ENCODE measurements at places on chromosomes 3 and 15.

GRCh38 chr3:17765819-17766472, 23.5 kb upstream of the TBC1D5 start:
- no peak for DNase-seq

DNA sequence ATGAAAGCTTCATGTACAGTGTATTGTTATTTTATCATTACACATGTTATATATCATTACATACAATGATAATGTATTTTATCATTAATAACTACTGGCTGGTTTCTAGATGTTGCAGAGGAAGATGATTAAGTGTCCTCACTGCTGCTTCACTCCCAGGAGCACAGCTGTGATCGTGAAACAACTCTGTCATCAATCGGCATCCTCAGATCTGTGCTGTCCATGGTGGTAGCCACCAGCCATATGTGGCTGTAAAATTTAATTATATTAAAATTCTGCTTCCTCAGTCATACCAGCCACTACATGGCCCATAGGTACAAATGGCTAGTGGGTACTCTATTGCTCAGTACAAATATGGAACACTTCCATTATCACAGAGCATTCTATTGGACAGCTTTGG, 379.4 kb upstream of the CFAP20DC start:
- no peak for DNase-seq

DNA sequence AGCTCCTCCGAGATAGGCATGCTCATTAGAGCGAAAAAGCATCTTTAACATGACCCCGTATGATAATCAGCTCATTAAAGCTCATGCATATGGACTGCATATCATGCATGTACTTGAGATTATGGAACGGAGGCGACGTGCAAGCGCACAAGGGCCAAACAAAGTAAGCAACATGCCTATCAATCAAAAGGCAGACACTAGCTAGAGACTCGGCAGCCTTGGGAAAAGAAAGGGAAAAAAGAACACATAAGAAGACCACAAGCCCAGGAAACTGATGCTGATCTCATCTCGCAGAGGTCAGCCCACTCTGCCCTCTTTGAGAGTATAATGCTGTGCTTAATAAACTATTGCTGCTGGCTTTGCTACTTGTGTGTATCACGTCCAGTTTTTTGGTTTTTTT, 2.6 kb upstream of the ACOX2 start:
- DNase-seq = no peak

DNA sequence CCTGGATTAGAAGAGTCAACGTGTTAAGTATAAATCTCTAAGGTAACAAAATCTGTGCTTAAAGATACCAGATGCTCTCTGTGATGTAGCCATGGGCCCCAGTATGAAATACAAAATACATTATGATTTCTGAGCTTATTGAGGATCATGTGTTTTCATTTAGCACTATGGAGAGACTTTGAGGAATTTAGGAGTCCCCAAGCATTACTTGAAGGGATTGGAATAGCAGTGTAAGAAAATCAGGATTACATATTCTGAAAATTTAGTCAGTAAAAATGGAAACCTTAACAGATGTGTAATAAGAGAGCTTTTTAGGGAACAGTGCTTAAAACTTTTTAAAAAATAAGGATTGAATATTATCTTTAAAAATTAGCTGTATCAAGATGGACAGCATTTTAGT, 35.5 kb downstream of the ECT2 start:
- DNase-seq = no peak

DNA sequence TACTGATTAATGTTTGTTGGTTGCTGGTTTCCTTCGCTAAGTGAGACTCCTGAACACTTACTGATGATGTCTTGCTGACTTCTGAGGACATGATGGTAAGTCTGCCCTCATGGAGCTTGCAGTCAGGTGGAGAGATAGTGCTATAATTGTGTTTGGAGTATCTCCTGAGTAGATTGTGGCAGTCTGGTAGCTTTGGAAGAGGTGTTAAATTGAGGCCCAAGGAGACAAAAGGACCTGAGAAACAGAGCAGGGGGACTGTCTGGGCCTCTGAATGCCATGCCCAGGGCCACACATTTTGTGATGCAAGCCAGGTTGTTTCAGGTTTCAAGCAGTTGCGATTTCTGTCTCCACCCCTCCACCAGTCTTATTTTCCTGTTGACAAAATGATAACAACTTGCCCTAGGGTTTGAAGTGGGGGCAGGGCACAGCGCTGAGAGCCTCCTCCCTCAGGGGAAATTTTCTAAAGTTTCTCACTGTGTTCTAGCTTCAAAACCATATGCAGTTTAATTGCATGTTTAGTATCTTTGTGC, 16.7 kb downstream of the SMAD3 start:
- DNase-seq = peak; percentile 77

DNA sequence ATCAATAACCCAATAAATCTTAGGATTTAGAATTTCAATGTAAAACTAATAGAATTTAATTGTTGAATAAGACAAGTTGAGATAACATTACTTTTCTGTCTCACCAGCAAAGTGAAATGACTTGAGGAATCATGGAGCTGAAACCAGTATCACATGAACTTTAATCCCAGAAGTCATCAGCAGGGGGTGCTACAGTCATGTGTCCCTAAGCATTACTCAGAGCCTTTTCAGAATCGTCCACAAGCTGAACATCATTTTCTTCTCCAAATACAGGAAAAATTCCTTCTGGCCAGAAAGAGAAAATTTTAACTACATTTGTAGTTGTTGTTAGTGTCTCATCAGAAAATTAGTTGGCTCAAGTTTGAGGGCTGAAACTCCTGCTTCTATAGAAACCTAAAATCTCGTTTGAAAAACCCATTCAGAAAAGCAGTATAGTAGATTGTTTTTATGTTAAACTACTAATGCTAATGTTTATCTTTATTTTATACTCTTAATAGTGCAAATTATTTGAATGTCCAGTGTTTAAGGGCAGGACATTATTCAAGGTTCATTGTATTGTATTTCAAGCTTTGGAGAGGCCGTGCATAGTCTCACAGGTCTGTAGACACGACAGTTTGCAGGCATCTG, 384.1 kb downstream of the PLOD2 start:
- DNase-seq = no peak

GRCh38 chr15:24675332-24676144, at the start of gene NPAP1:
Gene NPAP1, plus strand, starts transcription at chr15:24675775. Its CDS starts 93 bp downstream, at chr15:24675868.
- DNase-seq = no peak

DNA sequence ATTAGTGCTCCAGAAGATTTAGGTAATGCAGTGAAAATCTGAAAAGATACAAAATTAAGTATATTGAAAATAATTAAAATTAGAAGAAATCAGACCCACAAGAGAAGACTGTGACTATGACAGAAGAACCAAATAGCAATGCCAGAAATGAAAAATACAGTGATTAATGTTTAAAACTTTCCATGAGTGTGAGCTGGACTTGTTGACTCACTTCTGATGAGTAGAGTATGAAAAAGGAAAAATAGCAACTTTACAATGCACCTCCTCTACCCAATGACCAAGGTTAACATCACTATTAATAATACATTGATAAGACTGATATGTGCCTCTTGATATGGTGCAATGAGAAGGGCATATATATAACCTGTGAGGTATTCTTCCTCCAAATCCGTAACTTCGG, 39.3 kb upstream of the SLC22A13 start:
- no peak for DNase-seq

DNA sequence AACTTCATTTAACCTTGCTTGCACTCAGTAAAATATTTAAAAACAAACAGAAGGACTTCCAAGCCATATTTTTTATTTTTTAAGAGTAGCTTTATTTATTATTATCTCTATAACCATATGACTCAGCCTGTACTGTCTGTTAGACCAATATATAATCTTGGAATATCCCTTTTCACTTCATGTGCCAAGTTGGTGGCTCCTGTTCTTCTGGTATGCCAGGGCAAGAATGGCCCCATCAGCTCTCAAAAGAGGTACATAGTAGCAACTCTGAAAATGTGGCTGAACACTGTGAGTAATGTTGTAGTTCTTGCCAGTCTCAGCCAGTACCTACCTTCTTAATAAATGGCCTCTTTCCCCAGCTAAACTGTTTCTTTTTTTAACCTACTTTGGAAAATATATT, 257.0 kb upstream of the UBE2E1 start:
- no peak for DNase-seq

DNA sequence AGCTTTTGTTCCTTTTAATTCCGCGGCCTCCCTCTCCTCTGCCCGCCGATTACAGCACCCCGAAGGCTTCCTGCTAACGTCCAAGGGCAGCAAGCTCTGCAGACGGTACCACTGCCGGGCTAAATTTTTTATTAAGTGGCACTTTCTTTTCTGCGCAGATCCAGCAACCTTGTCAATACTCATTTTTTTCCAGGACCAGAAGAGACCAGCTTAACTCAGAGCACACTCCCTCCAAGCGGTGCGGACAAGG, 542 bp upstream of the MEIS2 start:
- peak; percentile 0 for DNase-seq

GRCh38 chr3:9602620-9603019, 46.7 kb upstream of the MTMR14 start:
- DNase-seq = no peak

- no peak for DNase-seq
These were observed 217.0 kb downstream of the PDCD6IP start for GRCh38 chr3:34015204-34016142.

DNA sequence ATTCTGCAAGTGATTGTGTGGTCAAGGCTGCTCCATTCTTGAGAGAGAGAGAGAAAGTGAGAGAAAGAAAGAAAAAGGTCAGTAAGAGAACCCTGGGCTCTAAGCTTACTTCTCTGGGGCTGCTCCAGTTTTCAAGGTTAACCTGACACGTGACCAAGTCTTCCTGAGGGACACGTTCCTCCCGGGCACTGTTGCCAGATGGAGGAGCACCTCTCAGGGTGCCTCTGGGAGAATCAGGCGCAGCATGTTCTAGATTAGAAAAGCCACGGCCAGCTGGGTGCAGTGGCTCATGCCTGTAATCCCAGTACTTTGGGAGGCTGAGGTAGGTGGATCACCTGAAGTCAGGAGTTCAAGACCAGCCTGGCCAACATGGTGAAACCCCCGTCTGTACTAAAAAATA, 60.8 kb downstream of the ITGA11 start:
- DNase-seq = no peak

- no peak for DNase-seq
These were observed 113.8 kb downstream of the AKAP13 start for GRCh38 chr15:85494048-85494777.

DNA sequence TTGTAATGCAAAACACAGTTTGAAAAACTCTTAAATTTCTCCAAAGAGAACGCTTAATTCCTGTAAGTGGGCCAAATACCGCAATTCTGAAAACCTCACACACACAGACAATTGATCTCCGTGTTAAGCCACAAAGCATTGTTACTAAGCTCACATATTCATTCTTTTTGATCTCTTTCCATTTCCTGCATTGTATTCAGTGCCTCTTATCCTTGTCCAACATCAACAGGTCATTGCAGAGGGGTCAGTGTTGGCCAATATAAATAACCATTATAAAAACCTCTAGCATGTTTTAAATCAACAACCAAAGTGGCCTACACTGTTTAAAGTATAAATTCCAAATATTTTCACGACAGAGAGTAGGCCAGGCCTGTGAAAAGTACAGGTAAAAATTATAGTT, 171.1 kb downstream of the PDZRN3 start:
- DNase-seq = no peak

DNA sequence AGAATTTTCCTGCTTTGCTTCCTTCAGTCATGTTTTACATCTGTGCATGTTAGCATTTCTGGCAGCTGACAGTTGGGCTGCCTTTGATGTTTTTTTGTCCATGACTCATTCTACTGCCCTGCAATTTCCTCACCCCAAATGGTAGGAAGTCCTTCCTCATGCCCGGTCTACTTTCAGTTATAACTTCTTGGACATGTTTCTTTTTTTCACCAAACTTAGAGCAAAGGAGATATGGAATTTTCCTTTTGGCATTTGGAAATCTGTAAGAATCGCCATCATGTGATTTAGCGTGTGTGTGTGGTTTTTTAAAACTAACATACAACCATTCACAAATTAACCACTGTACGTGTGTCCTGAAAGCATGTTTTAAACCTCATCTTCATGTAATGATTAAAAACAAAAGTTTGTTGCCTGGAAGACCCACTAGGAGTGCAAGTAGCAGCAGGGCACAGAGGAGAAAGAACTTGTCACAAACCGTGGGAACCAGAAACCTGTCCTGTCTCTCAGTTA, 430.7 kb upstream of the CFAP20DC start:
- DNase-seq = peak; percentile 18

DNA sequence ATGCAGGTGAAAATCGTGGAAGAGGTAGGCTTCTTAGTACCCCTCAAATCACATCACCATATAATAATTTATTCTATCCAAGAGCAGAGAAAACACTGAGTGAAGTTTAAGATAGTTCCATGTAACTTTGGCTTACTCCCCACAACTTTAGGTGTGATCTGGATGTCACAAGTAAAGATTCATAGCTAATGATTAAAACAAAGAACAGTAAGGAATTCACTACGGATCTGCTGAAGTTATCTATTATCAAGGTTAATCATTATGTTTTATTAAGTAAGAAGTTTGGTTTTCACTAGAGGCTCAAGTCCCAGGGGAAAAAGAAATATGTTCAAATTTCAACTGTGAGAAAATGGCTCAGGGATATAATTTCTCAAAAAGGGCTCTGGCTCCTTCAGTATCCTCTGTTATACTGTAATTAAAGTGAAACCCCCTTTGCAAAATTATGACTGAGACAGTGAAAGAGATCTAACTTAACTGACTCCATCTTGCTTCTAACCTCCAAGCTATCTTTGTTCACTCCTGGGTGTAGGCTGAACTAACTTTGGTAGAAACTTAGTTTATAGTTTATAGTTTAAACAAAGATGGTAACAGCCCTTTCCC, 17.1 kb downstream of the CD80 start:
- DNase-seq = no peak

DNA sequence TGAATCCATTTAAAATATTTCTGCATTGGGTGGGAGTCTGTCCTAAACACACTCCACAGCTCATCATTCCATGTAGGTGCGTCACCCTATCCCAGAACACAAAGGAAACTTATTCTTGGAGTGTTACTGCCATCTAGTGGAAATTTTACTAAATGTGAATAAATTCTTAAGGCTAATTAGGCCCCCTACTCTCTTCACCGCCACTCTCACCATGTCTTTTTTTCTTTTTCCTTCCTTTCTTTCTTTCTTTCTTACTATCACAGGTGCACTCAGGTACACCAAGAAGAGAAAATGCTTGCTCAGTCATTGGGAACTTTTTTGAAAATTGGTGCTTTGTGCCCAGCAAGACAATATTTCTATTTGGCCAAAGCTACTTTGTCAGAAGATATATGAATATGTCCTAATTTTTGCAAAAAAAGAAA, 26.4 kb upstream of the ATP8B4 start:
- peak; percentile 53 for DNase-seq

GRCh38 chr3:99700631-99701268, 62.4 kb downstream of the COL8A1 start:
- no peak for DNase-seq

DNA sequence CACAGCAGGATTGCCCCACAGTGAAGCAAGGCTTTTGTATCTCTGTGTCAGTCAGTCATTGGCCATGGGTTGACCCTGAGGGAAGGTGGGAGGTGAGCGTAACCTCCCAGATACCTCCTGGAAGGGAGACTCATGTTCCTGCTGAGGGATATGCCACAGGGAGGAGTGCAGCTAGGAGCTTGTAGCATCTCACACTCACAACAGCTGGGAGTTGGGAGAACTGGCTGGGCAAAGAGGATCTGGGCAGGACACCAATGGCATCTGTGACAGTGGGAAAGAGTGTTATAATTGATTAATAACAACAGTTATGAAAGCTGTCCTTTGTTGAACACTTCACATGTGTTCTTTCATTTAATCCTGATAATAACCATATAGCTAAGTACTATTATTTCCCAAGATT, 171.0 kb downstream of the TLE3 start:
- DNase-seq = no peak
